Astrocyte (in vitro differentiated cells and primary cell): ENCODE measurements at places on chromosomes 1 and 21. TPM values are rescaled to one million over a fixed set of nuclear protein-coding genes. Genes with fewer than 3 reads are reported as not detected.

DNA sequence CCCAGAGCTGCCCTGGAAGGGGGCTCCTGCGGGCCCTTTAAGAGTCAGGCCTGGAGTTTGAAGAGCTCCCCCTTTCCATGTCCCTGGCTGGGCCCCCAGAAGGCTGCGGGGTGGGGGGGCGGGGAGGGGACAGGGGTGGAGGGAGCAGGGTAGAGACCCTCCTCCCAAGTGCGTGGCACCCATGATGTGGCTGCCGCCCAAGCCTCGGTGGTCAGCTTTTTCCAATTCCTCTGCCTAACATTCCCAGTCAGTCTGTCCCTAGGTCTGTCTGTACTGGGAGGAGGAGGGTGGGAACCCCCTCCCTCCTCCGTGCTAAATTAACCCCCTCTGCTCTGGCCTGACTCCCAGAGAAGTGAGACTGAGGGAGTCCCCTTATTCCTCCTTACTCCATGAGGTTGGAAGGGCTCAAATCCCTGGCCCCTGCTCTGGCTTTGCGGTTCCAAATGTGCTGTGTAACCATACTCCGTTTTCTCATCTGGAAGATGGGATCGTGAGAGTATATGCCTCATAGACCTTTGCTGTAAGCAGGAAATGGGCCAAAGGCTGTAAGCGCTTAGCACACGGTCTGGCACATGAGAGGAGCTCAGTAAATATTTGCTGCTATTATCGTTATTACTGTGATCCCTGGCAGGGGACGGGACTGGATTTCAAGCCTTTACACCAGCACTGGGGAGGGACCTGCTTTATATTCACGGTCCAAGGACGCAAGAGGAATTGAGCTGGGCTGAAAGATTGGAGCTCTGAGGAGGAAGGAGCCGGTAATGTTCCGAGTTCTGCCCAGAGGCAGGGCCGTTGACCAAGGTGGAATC lies 658 bp upstream of the COL16A1 start:
- peak; percentile 72 for DNase-seq
- H3K27ac ChIP-seq = peak overlapping the region; percentile 66

The F13B gene
- not detected in 2 replicates for total RNA-seq

DNA sequence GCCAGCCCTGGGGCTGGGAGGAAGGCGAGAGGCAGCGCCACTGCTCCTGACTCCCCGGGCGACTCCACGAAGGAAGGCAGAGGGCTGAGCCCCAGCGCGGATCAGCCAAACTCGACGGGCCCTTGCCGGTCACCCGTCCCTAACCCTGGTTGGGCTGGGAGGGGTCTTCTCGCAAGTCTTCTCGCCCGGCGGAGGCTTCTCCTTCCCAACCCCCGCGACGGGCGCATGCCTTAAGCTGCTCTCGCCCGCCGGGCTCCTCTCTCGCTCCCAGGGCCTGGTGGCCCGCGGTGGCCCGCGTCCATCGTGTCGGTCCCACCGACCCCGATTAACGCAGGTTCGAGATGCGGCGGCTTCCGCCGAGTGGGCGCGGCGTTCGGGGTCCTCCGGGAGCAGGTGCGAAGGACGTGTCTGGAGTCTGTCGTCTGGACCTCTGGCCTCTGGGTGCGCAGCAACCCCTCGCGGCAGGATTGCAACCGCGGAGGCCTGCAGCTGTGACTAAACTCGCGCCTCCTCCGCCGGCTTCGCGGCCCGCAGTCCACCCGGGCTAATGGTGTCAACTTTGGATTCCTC lies 29.0 kb upstream of the PPM1J start:
- H3K4me1 ChIP-seq = peaks cover 6% of the 10 kb centered on the region
- H3K27ac ChIP-seq = no peak overlapping the region
- H3K27me3 ChIP-seq = peaks cover 10% of the 10 kb centered on the region
- DNase-seq = peak; percentile 49

- no peak for DNase-seq
- no peak overlapping the region for H3K27ac ChIP-seq
- H3K4me1 ChIP-seq = no peaks in the 10 kb centered on the region
- no peaks in the 10 kb centered on the region for H3K36me3 ChIP-seq
These were observed 344.0 kb downstream of the ASTN1 start for GRCh38 chr1:176820391-176821031.

DNA sequence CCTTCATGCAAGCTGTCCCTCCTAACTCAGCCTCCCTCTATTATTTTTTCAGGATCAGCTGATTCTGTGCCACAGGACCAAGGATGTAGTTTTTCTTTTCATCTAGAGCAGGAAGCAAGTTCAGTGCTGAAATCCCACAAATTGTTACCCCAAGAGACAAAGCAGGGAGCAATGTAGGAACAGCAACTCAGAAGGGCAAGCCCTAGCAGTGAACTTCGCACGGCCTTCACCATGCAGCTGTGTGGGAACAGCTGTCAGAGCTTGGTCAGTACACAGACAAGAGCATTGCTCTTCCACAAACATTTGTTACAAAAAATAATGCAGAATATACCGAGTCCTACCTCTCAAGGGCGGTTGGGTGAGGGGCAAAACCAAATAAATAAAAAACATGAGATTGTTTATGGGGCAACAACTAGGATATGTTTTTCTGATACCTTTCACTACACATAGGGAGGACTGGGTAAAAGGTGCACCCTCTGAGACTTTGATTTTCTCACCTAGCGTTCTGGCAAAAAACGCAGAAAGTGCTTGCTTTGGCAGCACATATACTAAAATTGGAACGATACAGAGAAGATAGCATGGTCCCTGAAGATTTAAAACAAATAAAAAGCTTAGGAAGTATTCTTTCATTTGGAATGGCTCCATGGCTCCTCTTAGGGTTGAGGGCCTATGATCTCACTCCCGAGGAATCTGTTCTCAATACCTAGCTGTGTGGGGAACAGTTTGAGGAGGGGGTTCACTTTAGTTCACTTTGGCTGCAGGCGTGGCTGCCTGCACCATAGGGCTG lies 37.1 kb upstream of the ANGPTL7 start:
- H3K36me3 ChIP-seq = peaks cover 26% of the 10 kb centered on the region
- H3K4me3 ChIP-seq = no peak overlapping the region
- H3K27ac ChIP-seq = no peak overlapping the region
- DNase-seq = no peak
- H3K27me3 ChIP-seq = no peaks in the 10 kb centered on the region
